Activated CD4-positive, alpha-beta T cell treated with anti-CD3 and anti-CD28 coated beads, Interleukin-2, Interleukin-6, amounts not matched to agents 100 ng/mL and 50 ng/mL, durations not matched to agents 16 hours and 8 hours (primary cell): ENCODE measurements at places on chromosomes 2 and 18.

DNA sequence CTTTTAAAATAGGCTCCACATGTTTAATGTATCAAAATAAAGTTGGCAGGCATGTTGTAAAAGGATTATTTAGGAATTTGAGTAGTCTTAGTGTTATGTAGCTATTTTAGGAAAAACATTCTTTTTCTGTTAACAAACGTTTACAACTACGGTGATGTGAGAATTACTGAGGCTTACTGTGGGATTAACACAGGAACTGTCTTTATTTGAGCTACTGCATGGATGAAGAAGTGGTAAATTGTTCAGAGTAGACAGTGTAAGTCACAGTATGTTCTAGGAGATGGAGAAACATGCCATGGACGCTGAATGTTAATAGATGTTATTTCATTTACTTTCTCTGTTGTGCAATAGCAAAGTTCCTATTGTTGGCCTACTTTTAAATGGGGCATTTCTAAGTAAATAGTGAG, 1.6 kb downstream of the PPM1B start:
- DNase-seq, result no peak

DNA sequence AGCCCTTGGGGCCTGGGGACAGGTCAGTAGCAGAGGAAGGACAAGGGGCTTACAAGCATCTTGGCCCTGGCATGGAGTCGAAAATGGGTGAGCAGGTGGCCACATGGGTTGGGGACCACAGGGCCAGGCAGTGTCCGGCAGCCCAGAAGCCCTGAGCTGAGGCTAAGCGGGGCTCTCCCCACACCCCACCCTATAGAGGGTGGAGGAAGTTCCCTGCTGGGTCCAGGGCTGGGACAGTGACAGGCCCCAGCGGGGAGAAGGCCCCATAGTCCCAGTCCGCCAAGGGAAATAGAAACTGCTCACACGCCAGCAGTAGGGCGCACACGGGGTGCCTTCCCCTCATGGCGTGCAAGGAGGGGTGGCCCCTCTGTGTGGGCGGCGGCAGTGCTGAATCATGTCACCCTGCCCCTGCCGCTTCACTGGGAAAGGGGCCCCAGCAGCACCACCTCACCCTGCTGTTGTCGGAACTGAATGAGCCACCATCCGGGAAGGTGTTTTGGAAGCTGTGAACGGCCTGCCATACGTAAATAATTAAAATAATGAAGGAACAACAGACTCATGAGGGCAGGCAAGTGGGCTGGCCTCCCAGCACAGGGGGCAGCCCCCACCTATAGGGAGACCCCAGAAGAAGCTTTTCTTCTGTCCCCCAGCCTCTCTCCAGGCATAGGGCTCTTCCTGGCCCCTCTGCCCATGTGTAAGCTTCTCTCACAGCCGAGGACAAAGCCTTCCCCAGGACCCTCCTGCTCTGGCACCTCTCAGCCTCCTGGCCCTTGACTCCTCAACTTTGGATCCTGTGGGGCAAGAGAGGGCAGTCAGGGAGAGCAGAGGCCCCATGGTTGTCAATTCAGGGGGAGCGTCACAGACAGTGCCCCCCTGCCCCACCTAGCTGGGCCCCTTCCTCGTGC, 12.7 kb upstream of the DUSP2 start:
- peak; percentile 92 for DNase-seq

DNA sequence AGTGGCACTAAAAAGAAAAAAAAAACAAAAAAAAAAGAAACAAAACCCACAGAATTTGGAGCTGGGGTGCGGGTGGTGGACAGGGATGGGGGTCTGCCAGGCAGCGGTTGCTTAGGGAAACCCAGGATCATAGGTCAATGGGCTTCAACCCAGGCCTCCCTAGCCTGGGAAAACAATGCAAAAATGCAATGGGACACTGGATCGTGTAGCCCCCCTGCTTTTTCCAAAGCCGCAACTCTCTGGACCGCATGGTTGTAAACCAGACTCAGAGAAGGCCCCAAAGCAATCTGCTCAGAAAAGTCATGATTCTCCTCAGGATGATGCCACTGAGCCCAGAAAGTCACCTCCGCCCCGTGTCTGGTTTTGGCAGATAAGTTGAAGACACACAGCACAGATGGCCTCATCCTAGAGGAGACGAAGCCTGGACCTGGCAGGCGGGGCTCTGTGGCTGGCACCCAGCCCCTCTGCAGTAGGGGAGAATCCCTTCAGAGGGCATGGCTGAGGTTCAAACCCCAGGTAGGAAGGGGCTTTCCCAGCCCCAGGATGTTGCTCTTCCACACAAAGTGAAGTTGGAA, 5.1 kb downstream of the DLX2 start:
- no peak for DNase-seq

GRCh38 chr2:224538561-224539138, 46.5 kb downstream of the CUL3 start:
- DNase-seq, result no peak

DNA sequence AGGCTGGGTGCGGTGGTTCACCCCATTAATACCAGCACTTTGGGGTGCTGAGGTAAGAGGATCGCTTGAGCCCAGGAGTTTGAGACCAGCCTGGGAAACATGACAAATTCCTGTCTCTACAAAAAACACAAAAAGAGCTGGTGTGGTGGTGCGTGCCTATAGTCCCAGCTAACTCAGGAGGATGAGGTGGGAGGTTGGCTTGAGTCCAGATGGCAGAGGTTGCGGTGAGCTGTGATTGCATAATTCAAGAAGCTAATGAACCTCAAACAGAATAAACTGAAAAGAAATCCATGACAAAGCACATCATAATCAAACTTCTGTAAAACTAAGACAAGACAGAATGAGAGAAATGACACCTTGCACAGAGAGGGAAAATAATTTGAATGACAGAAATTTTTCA, 54.8 kb downstream of the SEMA4F start:
- DNase-seq, result no peak

DNA sequence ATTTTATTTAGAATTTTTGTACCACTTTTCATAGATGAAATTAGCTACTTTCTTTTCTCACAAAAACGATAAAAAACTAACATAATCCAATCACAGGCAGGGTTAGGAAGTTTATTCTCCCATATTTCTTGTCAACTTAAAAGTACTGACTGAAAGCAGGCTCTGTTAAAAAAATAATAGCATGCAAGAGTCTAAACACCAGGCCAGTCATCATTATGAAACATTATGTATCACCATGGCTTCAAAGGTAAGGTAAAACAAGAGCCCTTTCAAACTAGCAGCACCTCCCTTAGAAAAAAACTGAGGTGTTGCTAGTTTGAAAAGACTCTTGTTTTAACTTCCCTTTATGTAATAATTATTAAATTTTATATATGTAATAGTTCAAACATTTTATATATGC, 848.0 kb downstream of the RNF144A start:
- DNase-seq, result no peak

- DNase-seq, result no peak
These were observed 725.8 kb downstream of the SATB2 start for GRCh38 chr2:198731842-198732399.

DNA sequence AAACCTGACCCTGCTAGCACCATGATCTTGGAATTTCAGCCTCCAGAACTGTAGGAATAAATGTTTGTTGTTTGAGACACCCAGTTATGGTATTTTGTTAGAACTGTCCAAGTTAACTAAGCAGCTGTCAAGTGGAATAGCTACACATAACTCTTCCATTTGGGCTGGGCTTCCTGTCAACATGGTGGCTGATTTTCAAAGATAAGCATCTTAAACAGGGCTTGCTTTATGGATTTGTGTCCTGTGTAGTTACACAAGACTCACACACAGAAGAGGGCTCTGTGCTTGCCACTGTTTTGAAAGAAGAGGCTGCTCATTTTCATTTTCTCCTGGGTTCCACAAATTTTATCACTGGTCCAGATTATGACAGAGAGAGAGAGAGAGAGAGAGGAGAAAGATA, 35.7 kb downstream of the GCG start:
- no peak for DNase-seq

DNA sequence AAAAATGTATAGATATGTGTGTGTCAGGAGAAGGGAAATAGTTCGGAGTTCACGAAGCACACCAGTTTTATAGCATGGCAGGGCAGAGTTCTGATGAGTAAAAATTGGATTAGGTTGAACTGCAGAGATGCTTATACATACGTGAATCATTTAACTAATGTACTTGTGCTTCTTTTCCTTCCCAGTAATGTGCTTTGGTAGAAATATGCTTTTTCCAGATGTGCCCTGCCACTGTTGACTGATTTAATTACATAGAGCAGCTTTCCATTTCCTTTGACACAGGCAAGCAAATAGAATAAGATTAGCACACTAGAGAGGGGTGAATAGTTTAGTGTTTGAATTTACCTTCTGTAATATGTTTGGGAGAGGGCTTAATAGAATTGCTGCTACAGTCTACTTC, 28.9 kb upstream of the ARMC9 start:
- DNase-seq, result no peak

GRCh38 chr2:102736110-102736409, 25.8 kb upstream of the TMEM182 start:
- DNase-seq, result no peak

GRCh38 chr2:98731894-98732349, 990 bp upstream of the MGAT4A start:
- no peak for DNase-seq

DNA sequence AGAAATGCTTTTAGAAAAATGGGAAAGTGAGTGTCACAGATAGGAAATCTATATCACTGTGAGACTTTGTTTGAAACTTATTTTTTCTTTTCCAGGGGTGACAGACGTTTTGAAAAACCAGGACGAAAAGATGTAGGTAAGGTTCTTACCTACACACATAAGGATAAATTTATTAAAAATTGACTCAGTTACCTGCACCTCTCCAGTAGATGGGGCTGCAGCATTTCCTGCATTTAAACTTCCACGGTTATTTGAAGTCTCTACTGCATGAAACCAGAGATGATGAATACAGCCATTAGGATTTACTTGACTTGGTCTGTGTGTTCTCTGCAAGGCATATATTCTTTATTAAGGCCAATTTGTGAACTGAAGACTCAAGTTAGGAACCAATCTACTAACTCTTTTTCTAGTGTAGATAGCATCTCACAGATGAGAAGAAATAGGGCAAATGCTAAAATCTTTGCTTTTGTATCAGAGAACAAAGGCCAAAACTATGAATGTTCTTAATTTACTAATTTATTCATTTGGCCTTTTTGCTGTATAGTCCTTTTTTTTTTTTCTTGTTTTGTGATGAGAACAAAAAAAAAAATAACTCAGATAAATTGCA, 15.0 kb downstream of the KCNJ13 start:
- peak; percentile 53 for DNase-seq

DNA sequence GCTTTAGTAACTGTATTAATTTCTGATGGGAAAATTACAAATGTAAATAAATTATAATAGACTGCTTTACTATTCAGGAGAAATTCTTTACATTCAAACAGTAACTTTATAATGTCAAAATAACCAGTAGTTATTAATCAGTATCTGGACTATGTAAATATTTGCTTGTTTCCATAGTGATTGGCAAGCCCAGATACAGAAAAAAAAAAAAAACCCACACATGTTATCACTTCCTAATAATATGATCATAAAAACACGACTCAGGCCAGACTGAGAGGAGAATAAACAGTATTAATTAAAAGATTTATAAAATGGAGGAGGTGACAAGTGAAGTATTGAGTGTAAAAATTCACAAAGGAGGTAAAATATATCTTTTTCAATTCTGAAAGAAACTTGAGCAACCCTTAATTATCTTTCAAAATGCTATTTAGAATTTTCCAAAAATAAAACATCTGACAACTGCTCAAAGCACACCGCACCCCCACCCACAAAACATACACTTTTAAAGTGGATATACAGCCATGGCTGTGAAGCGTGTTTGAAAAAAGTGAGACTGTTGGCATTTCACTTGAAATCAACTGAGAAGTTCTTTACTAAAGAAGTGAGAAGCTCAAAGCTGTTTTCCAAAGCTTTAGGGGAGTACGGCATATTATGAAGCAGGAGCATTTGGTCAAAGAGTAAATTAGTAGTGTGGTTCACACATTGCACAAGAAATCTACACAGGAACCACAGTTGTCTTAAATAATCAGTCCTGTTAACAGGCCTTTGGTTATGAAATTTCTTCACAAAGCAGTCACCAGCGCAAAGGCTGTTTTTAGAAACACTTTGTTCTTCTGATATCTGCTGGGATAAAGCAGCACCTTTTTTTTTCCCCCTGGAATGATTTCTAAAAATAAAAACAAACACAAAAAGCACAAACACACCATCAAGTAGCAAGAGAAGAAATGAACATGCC, 475.8 kb downstream of the TXNL1 start:
- no peak for DNase-seq

- DNase-seq, result peak; percentile 31
These were observed 159.2 kb downstream of the BCL2 start for GRCh38 chr18:63160172-63160995.

DNA sequence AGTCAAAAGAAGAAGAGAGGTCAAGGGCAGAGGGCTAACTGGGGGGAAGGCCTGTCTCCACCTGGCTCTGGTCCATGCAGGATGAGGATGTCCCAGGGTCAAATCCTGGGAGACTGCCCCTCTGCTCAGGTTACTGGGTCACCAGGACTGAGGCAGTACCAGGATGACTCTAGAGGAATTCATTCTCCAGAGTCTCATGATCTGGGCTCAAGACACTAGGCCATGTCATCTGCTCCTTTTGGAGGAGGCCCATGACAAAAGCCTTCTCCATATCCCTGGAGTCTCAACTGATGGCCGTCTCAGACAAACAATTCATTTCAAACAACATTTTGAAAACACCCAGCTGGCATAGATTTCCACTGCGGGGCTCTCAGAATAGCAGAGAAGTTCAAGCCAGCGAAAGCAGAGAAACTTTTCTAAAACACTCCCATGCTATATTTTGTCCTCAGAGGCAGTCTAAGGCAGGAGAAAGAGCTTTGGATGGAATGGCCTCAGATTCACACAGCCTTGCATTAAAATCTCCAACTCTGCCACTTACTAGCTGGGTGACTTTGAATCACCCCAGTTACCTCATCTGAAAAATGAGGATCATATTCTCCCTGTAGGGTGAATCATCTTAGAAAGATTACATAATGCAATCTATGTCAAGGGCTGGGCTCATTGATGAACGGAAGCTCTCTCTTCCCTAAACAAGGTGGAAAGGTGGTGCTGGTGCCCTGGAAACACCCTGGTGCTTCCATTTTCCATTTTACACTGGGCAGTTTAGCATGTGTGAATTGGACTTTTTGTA, 48.8 kb upstream of the LCLAT1 start:
- no peak for DNase-seq

- DNase-seq, result no peak
These were observed 263.2 kb downstream of the EN1 start for GRCh38 chr2:118584062-118584749.

DNA sequence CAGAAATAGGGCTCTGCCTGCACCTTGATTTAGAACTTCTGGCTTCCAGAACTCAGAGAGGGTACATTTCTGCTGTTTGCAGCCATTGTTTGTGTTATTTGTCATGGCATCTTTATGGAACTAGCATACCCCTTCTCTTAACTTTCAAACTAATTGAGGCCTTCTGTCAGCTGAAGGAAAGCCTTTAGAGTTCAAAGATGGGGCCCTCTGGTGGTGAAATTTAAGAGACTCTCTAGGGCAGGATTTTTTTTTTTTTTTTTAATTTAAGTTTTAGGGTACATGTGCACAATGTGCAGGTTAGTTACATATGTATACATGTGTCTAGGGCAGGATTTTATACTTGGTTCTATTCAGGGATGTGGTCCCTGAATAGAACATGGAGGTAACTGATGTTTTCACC, 260.6 kb upstream of the LINC00305 start:
- DNase-seq, result peak; percentile 13
